Natural killer cell treated with Interleukin-12 subunit alpha and Interleukin-12 subunit beta and Interleukin-15 and Interleukin-18, amount 100 ng/mL, for 72 hours (primary cell): ENCODE measurements at places on chromosomes 13 and 19.

GRCh38 chr13:85282876-85283275 is 516.3 kb downstream of the SLITRK6 start:
- no peaks in the 10 kb centered on the region for H3K4me1 ChIP-seq
- no peaks in the 10 kb centered on the region for H3K36me3 ChIP-seq
- H3K27ac ChIP-seq = no peak overlapping the region
- no peak overlapping the region for H3K4me3 ChIP-seq
- H3K27me3 ChIP-seq = no peaks in the 10 kb centered on the region

DNA sequence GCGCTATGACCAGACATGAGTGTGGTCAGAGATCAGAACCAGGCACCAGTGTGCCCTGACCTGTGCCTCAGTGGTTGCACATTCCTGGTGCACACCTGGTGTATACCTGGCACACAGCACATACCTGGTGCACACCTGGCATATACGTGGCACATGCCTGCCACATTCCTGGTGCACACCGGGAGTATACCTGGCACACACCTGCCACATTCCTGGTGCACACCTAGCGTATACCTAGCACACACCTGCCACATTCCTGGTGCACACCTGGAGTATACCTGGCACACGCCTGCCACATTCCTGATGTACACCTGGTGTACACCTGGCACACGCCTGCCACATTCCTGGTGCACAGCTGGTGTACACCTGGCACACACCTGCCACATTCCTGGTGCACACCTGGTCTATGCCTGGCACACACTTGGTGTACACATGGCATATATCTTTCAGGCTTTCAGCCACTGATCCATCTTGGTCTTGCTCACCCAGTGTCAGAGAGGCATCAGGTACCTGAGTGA is 61.3 kb upstream of the ADGRL1 start:
- no peak for DNase-seq
- no peaks in the 10 kb centered on the region for H3K4me1 ChIP-seq
- no peak overlapping the region for H3K4me3 ChIP-seq
- H3K27ac ChIP-seq = no peak overlapping the region

- no peak overlapping the region for H3K27ac ChIP-seq
- H3K27me3 ChIP-seq = peaks cover 26% of the 10 kb centered on the region
- H3K36me3 ChIP-seq = peaks cover 14% of the 10 kb centered on the region
- H3K4me1 ChIP-seq = no peaks in the 10 kb centered on the region
- DNase-seq = no peak
Measured at GRCh38 chr19:41097302-41097701, 9.1 kb downstream of the CYP2A13 start.

DNA sequence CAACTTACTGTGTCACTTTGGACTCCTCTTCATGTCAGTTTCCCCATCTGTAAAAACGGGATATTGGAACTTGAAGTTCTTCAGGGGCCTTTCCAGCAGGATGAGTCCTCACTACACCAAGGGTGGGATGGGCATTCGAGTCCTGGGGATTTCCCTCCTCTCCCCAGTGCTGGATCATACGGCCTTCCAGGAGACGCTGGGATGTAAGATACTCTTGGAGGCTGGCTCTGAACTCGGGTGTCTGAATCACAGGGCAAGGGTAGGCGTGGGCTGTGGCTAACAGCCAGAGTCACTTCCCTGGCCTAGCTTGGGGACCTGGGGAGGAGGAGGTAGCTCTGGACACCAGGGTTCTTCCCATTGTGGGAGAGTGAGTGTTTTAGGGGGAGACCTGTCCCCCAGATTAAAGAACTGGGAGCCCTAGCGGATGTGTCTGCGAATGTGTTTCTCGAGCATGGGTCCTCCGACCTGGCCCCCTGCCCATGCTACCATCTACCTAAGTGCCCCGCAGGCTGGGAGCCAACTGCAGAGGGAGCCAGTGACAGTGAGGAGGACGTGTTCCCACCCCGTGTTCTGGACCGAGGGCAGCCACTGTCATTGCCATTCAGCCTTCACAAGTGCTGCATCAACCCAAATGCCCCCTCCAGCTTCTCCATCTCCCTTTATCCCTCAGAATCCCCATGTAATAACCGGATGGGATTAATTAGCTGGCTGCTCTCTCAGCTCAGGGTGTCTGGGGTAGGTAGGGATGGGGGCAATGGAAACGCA is 2.4 kb upstream of the CYTH2 start:
- no peaks in the 10 kb centered on the region for H3K27me3 ChIP-seq
- H3K36me3 ChIP-seq = no peaks in the 10 kb centered on the region
- H3K4me1 ChIP-seq = peaks cover 21% of the 10 kb centered on the region
- DNase-seq = no peak
- H3K27ac ChIP-seq = no peak overlapping the region

GRCh38 chr19:926589-927350 is 935 bp downstream of the ARID3A start:
- no peaks in the 10 kb centered on the region for H3K36me3 ChIP-seq
- peak overlapping the region; percentile 82 for H3K4me3 ChIP-seq
- peaks cover 3% of the 10 kb centered on the region for H3K4me1 ChIP-seq
